ENCODE measurements at places on chromosomes 12 and 14.

DNA sequence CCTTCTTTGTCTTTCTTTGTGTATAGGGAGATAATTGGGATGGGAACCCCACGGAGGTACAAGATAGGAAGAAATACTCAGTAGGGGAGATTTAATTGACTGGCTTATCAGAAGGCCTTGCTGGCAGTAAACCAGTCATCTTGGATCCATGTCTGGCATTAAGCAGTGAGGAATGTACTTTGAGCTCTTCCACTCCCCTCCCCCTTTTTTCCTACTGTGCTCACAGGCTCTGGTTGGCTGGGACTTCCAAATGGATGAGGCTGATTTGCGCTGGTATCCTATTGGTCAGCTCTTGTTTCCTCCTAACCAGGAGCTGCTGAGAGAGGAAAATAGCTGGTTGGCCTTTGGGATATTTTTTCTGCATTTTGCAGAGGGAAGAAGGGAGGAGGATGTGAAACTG lies 24.7 kb downstream of the NGDN start:
- no peak for DNase-seq

- DNase-seq, result no peak
These were observed 136.1 kb downstream of the ASCL1 start for GRCh38 chr12:103093499-103094106.

DNA sequence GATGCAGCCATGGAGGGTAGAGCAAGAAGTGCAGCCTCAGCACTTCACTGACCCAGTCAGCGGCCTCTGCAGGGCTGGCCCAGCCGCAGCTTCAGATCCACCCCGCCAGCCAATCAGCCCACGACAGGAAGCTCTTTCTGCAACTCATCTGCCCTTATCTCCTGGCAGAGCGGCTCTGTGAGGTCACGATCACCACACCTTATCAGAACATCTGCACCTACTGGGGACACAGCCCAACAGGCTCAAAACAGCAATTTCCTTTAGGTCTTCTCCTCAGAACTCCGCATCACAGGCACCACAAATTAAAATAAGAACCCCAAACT lies 287.3 kb downstream of the BCL11B start:
- DNase-seq, result no peak

DNA sequence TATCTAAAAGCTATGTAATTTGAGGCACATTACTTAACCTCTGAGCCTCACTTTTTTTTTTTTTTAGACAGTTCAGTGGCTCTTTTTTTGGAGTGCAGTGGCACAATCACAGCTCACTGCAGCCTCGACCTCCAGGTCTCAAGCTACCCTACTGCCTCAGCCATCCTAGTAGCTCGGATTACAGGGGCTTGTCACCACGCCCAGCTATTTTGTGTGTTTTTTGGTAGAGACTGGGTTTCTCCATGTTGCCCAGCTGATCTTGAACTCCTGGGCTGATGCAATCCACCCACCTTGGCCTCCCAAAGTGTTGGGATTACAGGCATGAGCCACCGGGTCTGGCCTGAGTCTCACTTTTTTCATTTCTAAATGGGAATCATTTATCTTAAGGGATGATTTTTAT lies 192.0 kb upstream of the PDZRN4 start:
- no peak for DNase-seq

GRCh38 chr14:81455390-81455789 lies 55.3 kb upstream of the STON2 start:
- no peak for DNase-seq

GRCh38 chr12:31589904-31590641 lies 863 bp downstream of the DENND5B start:
- peak; percentile 47 for DNase-seq

DNA sequence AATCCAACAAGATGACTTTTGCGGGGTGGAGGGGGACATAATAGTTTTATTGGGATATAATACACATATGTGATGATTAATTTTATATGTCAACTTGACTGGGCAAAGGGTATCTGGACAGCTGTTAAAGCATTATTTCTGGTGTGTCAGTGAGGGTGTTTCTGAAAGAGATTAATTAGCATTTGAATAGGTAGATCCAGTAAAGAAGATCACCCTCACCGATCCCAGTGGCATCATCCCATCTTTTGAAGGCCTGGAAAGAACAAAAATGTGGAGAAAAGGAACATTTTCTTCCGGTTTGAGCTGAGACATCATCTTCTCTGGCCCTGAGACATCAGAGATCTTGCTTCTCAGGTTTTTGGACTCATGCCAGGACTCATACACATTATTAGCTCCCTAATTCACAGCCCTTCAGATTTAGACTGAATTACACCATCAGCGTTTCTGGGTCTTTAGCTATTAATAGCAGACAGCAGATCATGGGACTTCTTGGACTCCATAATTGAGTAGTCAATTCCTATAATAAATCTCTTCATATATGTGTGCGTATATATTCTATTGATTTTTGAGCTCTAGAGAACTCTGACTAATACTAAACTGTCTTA lies 283.6 kb downstream of the PCNX1 start:
- DNase-seq, result no peak

GRCh38 chr14:89378119-89378518 lies 38.9 kb downstream of the FOXN3 start:
- DNase-seq, result no peak

DNA sequence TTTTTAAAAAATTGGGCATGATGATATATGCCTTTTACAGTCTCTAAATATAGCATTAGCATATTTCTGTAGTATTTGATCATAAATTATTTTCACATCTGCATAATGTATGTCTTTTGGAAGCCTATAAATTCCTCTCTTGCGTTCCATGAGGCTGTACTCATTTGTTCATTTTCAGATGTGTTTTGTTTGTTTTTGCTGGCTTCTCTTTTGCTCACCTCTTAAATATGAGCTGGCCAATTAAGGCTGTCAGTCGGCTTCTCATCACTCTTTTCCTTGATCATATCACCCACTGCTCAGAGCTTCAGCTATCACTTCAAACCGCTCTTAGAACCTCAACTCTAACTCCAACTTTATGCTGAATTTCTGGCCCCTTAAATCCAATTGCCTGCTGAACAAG lies 6.6 kb downstream of the TMEM263 start:
- no peak for DNase-seq

Measured in germinal center (tissue), 1 donor.